ENCODE measurements at places on chromosomes 1 and 21.

DNA sequence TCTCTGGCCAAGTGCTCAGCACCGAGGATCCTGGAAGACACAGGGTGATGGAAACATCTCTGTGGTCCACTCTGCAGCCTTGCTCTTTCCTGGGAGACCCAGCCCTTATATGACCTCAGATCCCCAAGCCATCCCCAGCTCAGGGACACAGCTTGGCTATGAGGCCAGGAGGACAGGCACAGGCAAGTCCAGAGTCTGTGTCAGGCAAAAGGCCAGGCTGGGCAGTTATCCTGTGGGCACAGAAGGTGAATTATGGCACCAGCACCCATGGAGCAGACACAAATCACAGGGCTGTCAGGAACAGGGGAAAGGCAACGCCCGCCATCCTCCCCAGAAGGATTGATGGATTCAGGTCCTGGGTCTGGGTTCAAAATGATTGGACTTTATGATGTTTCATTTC lies 52.1 kb upstream of the SCMH1 start:
- DNase-seq: no peak

GRCh38 chr1:61183471-61184039 lies 101.2 kb downstream of the NFIA start:
- no peak for DNase-seq

DNA sequence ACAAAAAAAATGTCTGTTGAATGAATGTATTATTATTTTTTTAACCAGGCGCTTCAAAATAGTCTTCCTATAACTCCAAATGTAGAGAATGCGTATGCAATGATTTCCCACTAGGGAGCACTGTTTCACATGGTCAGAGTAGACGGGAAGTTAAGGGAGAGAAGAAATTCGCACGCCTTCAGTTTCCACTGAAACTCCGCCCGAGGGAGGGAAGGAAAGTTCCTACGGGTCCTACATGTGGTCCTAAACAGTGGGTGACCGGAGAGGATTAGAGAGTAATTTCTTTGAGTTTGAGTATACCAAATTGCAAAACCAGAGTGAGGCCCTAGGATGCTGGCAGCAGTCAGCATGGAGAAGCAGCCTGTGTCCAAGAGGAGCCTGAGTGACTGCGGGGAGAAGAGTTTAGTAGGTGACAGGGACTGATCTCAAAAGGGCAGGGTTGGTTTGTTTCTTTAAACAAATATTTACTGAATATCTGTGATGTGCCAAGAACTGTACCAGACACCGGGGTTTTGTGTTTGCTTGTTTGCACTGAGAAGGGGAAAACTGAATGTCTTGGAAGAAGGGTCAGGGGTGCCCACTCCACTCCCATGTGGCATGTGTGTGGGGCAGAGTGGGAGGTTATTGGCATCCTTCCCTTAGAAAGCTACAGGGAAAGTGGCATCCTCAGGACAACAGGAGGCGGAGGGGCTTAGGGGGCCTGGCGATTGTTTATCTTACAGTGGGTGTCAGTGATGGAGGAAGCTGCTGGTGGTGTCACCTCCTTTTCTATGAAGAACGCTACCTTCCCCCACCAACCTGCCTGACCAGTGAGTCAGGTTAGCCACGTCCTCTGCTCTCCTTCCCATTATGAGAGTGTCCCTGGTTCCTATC lies 22.8 kb downstream of the RNU5D-1 start:
- DNase-seq: no peak

- DNase-seq: no peak
These were observed 13.0 kb upstream of the TMEM9 start for GRCh38 chr1:201167041-201167991.

DNA sequence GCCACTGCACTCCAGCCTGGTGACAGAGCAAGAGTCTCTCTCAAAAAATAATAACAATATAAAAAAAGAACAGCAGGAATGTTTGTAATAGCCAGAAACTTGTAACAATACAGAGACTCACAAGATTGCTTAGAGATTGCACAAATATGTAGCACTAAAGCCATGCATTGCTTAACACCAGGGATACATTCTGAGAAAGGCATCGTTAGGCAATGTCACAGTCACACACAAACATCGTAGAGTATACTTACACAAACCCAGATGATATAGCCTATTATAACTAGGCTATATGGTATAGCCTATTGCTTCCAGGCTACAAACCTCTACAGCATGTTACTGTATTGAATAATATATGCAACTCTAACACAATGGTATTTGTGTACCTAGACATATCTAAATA lies 45.3 kb downstream of the GPATCH2 start:
- no peak for DNase-seq

DNA sequence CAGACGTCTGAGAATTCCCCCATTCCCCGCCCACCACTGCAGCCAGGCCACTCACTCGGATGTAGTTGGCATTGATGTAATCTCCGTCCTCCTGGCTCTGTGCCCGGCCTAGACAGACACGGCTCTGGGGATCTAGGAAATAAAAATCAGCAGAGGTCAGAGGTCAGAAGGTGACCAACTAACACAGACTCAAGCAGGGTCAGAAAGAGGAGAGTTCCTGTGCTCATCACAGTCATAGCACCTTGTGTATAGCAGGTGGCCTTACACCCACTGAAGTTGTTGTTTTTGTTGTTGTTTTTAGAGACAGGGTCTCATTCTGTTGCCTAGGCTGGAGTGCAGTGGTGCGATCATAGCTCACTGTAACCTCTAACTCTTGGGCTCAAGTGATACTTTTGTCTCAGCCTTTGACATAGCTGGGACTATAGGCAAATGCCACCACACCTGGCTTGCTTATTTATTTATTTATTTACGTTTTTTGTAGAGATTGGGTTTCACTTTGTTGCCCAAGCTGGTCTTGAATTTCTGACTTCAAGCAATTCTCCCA lies 4.9 kb downstream of the PTPN7 start:
- DNase-seq: no peak

DNA sequence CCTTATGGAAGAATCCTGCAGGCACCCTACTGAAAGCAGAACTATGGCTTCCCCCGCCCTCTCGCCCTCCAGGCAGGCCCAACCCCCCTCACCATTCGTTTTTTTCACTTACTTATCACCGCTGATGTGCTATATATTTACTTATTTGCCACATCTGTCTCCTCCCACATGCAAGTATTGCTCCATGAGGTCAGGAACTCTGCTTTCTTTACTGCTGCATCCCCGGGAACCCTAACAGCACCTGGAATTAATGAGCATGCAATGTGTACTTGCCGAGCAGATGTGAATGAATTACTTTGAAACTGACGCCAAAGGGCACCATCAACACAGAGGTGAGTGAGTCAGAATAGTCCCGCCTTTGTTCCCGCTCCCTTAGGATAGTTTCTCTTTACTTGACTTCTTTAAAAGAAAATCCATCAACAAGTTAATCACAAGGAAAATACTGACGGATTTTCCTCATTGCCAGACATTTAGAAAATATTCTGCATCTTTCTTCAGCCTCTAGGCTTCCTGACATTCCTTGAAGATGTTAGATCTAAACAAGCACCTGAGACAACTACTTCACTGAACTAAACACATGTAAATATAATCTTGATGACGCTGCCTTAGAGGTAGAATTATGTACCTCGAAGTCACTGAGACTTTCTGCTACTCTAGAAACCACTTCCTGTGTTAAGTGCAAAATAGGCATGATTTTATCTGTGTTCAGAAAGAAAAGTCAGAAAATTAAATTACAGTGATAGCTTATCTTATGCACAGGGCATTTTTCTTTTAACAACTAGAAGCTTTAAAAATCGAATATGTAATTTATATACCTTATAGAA lies 17.5 kb upstream of the RAB4A start:
- DNase-seq: no peak

DNA sequence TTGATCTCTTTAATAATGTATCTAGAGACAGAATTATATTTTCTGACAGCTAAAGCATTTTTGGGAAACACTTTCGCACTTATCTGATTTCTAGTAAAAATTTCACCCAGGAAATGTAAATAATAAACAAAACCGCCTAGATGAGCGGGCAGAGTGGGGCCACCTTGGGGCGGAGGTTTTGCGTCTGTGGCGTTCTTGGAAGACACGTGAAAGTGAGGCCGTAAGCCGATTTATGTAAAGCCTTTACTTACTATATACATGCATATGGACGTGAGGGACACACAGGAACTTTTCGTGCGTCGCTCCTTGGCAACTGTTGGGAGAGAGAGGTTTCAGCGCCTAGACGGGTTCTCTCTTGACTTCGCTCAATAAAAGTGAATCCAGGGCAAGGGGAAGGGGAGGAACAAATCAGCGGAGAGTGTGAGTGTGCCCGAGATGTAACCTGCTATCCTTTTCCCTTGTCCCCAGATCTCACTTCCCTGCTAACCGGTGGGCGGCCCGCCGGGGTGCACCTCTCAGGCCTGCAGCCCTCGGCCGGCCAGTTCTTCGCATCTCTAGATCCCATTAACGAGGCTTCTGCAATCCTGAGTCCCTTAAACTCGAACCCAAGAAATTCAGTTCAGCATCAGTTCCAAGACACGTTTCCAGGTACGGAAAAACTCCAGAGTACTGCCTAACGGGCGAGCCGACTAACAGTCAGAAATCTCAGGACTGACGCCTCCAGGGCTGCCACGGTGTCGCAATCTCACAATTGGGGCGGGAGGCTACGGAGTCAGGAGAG lies 1.7 kb downstream of the HLX start:
- no peak for DNase-seq

DNA sequence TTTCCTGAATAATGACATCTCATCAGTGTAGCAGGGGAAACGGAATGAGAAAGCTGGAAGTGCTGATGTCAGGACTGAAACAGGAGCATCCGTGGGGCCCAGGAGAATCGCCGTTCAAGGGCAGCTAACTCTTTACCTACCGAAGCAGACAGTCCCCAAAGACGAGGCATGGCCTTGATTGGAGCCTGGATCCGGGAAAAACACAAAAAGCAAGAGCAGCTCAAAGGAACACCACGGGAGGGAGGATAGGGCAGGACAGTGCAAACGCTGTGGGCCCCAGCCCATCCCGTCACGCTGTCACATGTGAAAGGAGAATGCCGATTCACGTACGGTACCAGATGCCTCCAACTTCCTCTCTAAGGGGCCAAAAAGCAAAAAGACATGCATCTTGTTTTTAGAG lies 34.9 kb downstream of the WNT9A start:
- DNase-seq: no peak

GRCh38 chr1:9284061-9284460 lies 8.6 kb upstream of the SPSB1 start:
- no peak for DNase-seq

- no peak for DNase-seq
These were observed 346.7 kb downstream of the SMYD3 start for GRCh38 chr1:246160374-246160773.

DNA sequence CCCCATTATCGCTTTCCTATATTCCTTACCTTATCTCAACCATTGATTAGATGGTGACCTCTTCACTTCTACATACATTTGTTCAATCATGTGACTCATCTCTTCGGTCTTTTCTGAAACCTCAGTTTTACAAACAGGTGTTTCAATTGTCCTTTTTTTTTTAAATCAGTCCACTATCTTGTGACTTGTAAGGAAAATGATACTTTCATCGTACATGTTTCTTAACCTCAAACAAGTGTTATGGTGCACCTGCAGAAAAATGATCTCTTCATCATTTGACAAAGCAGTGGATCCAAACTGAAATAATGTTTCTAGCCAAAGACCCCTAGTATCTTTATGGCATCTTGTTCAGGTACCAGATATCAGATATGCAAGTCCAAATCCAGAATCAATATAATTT lies 1157.2 kb downstream of the MRPL39 start:
- no peak for DNase-seq

DNA sequence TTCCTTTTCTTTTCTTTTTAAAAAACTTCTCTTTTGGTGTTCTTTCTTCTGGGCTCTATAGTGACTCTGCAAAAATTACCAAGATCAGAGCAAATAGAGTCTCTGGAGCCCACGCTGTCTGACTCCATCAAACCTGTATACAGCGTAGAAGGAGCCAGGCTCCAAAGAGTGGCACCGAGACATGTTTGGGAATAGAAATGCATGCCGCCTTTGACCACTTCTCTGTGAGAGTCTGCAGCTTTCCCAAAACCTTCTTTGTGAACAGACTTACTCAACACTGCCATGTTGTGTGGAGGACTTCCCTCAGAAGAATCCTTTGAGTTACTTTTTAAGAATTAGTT lies 55.3 kb downstream of the GORAB start:
- no peak for DNase-seq

DNA sequence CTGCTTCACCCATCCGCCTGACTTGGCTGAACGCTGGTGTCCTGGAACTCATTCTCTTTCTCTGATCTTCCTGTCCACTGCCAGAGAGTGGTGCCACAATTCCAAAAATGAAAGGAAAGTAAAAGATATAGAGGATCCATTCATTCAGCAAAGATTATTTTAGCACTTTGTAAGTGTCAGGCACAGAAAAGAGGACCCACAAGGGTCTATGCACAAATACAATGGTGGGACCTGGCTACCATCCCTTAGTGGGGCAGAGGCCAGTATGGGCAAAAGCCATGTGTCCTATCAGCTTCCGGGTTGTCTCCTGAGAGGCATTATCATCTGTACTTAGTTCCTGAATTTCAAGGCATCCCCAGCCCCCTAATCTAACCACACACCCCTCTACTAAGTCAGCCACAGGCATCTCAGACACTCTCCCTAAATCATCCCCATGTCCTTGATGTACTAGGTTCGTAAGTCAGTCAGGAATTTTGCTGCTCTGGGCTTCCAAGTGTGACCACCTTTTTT lies 19.0 kb downstream of the SSR2 start:
- DNase-seq: no peak

DNA sequence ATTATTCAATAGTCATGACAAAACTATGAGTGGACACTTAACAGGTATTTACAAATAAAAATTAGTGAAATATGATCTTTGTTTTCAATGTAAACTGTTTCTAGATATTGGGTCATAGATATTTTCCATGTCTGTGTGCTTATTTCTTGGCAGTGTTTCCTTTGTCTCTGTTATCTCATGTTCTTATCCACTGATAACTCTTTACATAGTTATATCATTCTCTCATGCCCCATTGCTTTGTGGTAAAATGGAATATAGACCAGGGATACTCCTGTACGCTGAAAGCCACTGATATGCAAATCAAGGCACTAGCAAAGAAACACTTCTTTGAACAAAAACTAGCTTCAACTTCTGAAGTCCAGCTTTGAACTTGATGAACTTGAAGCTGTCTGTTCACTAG lies 113.1 kb downstream of the ITSN1 start:
- DNase-seq: no peak

- no peak for DNase-seq
These were observed 148.2 kb downstream of the DISC1 start for GRCh38 chr1:231774719-231775335.

- DNase-seq: no peak
These were observed 1762.1 kb downstream of the BRINP3 start for GRCh38 chr1:188715566-188715965.

GRCh38 chr1:62778208-62778607 lies 5.7 kb upstream of the ATG4C start:
- DNase-seq: no peak

GRCh38 chr1:215793180-215793579 lies 226.1 kb downstream of the KCTD3 start:
- DNase-seq: no peak
